ENCODE measurements at places on chromosomes 5 and 9.
A peak's percentile ranks its signal among the peaks of the same experiment; 100 is the strongest.

- DNase-seq = no peak
- H3K27ac ChIP-seq = no peak overlapping the region
- H3K4me1 ChIP-seq = peaks cover 18% of the 10 kb centered on the region
- peaks cover 95% of the 10 kb centered on the region for H3K27me3 ChIP-seq
- H3K36me3 ChIP-seq = no peaks in the 10 kb centered on the region
- no peak overlapping the region for H3K4me3 ChIP-seq
Observed at GRCh38 chr9:132125361-132125760, 36.5 kb upstream of the NTNG2 start.

- H3K36me3 ChIP-seq = no peaks in the 10 kb centered on the region
- no peak for DNase-seq
- H3K27ac ChIP-seq = no peak overlapping the region
Observed at GRCh38 chr9:87517732-87518131, 20.1 kb downstream of the DAPK1 start.

DNA sequence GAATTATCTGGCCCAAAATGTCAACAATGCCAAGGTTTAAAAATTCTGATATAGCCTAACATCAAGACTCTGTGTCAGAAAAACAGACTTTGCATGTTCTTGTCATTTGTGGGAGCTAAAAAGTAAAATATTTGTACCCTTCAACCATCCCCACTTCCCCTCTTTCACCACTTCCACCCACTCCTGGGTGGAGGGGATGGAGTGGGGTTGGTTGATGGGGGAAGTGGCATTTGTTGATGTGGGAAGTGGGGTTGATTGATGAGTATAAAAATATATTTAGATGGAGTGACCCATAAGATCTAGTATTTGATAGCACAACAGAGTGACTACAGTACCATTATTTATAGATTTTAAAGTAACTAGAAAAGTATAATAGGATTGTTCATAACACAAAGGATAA lies 55.0 kb upstream of the C9orf72 start:
- no peak overlapping the region for H3K4me3 ChIP-seq
- DNase-seq = no peak
- no peaks in the 10 kb centered on the region for H3K36me3 ChIP-seq
- H3K27ac ChIP-seq = no peak overlapping the region
- no peaks in the 10 kb centered on the region for H3K4me1 ChIP-seq

DNA sequence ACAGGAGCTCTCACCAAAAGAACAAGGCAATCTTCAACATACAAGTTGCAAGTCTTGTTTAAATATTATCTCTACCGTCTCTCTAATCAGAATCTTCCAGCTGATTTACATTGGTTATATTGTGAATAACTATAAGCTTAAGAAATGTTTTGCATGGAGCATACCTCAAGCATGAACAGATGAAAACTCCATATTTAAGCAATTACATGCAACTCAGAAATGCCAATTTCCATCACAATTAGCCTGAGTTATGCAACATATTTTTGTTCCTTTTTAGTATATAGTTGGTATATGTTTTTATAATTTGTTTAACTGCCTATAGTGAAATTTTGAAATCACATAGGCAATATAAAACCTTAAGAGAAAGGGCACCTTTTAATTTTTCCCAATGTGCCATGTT lies 142.5 kb downstream of the DENND1A start:
- H3K4me3 ChIP-seq = no peak overlapping the region
- no peak overlapping the region for H3K27ac ChIP-seq
- H3K36me3 ChIP-seq = peaks cover 10% of the 10 kb centered on the region
- H3K27me3 ChIP-seq = no peaks in the 10 kb centered on the region

DNA sequence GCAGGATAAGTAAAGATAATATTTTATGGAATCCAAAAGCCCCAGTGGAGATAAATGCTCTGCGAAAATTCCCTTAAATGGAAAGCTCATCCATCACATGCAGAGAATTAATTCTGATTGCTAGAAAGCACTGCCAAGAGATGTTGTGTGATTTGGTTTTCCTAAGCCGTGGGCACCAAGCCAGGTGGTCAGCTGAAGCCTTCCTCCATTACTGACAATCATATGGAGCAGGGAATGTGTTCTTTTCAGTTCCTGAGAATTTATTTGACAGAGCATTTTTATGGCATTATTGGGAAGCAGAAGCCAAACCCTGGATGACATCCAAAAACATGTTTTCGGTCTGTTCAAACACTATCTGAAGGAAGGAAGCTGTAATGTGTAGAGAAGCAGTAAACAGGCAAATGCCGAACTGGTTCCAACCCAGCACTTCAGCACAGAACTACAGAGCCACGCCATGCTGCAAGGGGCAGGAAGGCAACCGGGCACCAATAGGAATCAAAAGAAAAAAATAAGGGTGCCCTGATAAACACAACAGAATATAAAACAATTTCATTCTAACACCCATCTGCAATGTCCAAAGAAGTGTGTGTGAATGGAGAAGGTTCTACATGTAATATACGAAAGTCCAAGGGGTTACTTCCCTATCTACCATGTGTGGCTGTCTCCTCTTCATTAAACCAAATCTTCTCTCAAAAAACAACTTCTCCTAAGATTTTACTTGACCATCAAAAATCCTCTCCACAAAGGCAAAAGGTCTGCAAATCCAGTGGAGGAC lies 12.3 kb downstream of the ARSB start:
- DNase-seq = no peak
- H3K27me3 ChIP-seq = no peaks in the 10 kb centered on the region
- H3K4me3 ChIP-seq = no peak overlapping the region

- no peak overlapping the region for H3K4me3 ChIP-seq
- DNase-seq = no peak
- no peaks in the 10 kb centered on the region for H3K36me3 ChIP-seq
- H3K27ac ChIP-seq = no peak overlapping the region
Observed at GRCh38 chr5:133885566-133885965, 82.9 kb downstream of the C5orf15 start.

- DNase-seq = no peak
- H3K27me3 ChIP-seq = no peaks in the 10 kb centered on the region
- H3K36me3 ChIP-seq = no peaks in the 10 kb centered on the region
- no peaks in the 10 kb centered on the region for H3K4me1 ChIP-seq
- H3K27ac ChIP-seq = no peak overlapping the region
Observed at GRCh38 chr9:18074041-18074440, 399.9 kb upstream of the ADAMTSL1 start.

- H3K27me3 ChIP-seq = no peaks in the 10 kb centered on the region
- H3K4me1 ChIP-seq = no peaks in the 10 kb centered on the region
- DNase-seq = no peak
- no peak overlapping the region for H3K27ac ChIP-seq
- no peaks in the 10 kb centered on the region for H3K36me3 ChIP-seq
Observed at GRCh38 chr5:149323621-149324205, 21.6 kb upstream of the GRPEL2 start.

DNA sequence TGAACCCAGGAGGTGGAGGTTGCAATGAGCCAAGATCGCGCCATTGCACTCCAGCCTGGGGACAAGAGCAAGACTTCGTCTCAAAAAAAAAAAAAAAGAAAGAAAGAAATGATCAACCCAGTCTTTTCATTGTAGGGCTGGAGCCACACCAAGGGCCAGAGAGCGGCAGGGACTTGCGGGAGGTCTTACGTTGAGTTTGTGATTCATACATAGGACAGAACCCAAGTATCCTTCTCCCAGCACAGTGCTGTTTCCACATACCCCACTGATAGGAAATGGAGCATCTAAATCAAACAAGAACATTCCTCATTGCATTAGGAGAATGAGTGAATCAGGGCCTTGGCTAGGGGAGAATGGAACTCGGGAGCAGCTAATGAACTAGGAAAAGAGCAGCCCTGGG lies 3.5 kb upstream of the TNIP1 start:
- peaks cover 17% of the 10 kb centered on the region for H3K36me3 ChIP-seq
- H3K4me1 ChIP-seq = peaks cover 57% of the 10 kb centered on the region
- no peak for DNase-seq
- H3K27ac ChIP-seq = peak overlapping the region; percentile 54
- H3K27me3 ChIP-seq = no peaks in the 10 kb centered on the region

GRCh38 chr5:54462281-54462680 lies 6.8 kb downstream of the HSPB3 start:
- no peaks in the 10 kb centered on the region for H3K36me3 ChIP-seq
- H3K4me1 ChIP-seq = no peaks in the 10 kb centered on the region
- no peak overlapping the region for H3K27ac ChIP-seq
- no peak overlapping the region for H3K4me3 ChIP-seq

DNA sequence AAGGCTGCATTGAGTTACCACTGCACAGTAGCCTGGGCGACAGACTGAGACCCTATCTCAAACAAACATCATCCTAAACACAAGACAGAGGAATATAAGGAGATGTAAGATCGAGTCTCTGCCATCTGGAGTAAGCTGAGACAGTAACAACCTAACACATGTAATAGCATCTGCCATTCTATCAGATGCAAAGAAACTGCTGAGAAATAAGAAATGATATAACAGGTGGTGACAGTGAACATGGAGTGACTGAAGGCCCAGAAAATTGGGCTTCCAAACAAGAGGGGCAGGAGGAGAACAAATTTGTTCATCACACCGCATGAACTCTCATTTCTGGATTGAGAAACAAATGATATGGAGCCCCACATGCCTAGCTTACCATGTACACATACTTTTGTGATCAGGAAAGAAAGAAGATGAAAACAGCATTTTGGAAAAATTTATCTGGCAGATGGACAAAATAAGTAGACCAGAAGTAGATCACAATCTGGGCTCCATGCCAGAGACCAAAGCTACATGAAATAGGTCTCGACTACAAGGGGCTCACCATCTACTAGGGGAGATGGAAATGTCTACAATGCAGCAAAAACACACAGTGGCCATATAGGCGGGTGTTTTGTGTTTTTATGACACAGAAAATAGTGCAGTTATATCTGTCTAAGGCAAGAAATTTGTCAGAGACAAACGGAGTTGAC lies 45.5 kb downstream of the ECPAS start:
- H3K4me1 ChIP-seq = no peaks in the 10 kb centered on the region
- no peaks in the 10 kb centered on the region for H3K27me3 ChIP-seq

DNA sequence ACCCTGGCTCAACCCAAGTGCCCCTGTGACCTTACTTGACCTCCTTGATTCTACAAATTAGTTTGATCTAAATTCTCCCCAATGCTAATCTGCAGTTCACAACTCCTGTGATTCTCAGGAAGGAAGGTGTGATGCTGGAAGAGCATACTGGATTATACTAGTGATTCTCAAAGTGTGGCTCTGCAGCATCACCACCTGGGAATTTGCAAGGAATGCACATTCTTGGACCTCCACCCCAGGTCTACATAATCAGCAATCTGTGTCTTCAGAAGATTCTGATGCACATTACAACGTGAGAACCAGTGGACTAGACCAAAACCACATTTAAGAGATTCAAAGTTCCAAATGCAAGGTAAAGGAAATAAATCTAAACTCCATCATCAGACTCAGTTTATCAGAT lies 198.6 kb downstream of the AGTPBP1 start:
- H3K27ac ChIP-seq = no peak overlapping the region
- H3K36me3 ChIP-seq = peaks cover 7% of the 10 kb centered on the region
- peaks cover 1% of the 10 kb centered on the region for H3K4me1 ChIP-seq
- H3K27me3 ChIP-seq = no peaks in the 10 kb centered on the region
- no peak overlapping the region for H3K4me3 ChIP-seq

Measured in activated naive CD8-positive, alpha-beta T cell treated with anti-CD3 and anti-CD28 coated beads for 36 hours (primary cell).